Uterus (tissue), 4 donors: ENCODE measurements at places on chromosomes 13 and 19. TPM values are rescaled to one million over a fixed set of nuclear protein-coding genes. Genes with fewer than 3 reads are reported as not detected.

The LPAR6 gene
- total RNA-seq = 42.4 TPM

The RNF17 gene
- total RNA-seq = 0.49 TPM

The MYO16 gene
- not detected for total RNA-seq

The NAPSA gene
- total RNA-seq = 1.4 TPM

The IGFL3 gene
- total RNA-seq = not detected

The PROZ gene
- total RNA-seq = not detected

The SPATA13 gene
- 47.4 TPM for total RNA-seq

The MCEMP1 gene
- not detected for total RNA-seq

The B3GNT3 gene
- not detected for total RNA-seq

The PRTN3 gene
- not detected for total RNA-seq

The ZNF665 gene
- total RNA-seq = 14.2 TPM

The PSG3 gene
- not detected for total RNA-seq

The ZNF264 gene
- 61.4 TPM for total RNA-seq

The PTH2 gene
- not detected for total RNA-seq

The WTIP gene
- 38.0 TPM for total RNA-seq

The NDFIP2 gene
- total RNA-seq = 5.1 TPM

GRCh38 chr19:41373993-41374392 lies 2.3 kb upstream of the TMEM91 start:
- DNase-seq = peak; percentile 87

DNA sequence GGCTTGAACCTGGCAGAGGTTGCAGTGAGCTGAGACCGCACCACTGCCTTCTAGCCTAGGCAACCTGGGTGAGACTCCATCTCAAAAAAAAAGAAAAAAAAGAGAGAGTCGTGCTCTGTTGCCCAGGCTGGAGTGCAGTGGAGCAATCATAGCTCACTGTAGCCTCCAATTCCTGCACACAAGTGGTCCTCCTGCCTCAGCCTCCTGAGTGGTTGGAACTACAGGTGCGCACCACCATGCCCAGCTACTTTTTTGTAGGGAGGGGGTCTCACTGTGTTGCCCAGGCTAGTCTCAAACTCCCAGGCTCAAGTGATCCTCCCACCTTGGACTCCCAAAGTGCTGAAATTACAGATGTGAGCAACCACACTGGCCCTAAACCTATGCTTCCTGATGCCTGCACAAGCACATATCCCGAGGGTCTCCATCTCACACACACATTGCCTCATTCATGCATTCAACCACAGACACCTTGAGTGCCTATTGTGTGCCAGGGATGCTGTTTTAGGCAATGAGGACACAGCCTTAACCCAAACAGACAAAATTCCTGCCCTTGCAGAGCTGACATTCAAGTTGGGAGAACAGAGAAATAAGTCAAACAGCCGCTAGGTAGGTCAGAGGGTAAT lies 2.2 kb downstream of the ANGPTL6 start:
- DNase-seq = no peak

- no peak for DNase-seq
These were observed 350.9 kb downstream of the SUCLA2 start for GRCh38 chr13:47650209-47650608.

GRCh38 chr13:73399347-73400216 lies 340.8 kb downstream of the KLF5 start:
- DNase-seq = no peak

DNA sequence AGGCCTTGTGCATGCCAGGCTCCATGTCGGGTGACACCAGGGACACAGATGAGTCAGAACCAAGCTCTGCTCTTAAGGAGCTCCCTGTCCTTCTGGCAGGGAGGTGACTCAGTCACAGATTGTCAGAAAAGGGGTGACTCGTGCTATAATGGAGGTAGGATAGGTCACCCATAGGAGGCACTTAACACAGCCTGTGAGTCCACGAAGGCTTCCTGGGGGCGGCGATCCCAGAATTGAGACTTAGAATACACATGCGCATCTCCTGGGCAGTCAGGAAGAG lies 19.6 kb downstream of the FUZ start:
- no peak for DNase-seq

GRCh38 chr19:18145391-18145999 lies 7.5 kb upstream of the PIK3R2 start:
- DNase-seq = no peak

DNA sequence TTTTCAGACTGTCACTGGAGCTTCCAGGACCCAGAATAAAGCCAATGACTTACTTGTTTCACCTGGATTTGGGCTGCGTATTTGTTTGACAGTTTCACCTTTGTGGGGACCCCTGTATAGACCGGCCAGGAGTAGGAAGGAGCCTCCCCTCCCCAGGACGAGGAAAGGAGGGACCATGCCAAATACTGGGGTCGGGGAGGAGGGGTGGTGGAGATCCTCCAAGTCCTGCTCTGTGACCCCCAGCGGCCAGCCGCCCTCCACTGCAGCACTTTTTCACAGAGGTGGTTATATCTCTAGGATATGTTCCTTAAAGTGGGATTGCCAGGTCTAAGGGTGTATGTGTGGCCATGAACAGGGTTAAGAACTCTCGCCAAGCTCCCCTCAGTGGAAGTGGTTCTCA lies 25.7 kb upstream of the ZNF492 start:
- DNase-seq = no peak

GRCh38 chr13:26529441-26529840 lies 28.0 kb upstream of the WASF3 start:
- DNase-seq = no peak

- DNase-seq = no peak
These were observed 4.0 kb upstream of the IRGC start for GRCh38 chr19:43711751-43712355.

GRCh38 chr13:44904967-44905366 lies 84.3 kb downstream of the NUFIP1 start:
- peak; percentile 75 for DNase-seq

DNA sequence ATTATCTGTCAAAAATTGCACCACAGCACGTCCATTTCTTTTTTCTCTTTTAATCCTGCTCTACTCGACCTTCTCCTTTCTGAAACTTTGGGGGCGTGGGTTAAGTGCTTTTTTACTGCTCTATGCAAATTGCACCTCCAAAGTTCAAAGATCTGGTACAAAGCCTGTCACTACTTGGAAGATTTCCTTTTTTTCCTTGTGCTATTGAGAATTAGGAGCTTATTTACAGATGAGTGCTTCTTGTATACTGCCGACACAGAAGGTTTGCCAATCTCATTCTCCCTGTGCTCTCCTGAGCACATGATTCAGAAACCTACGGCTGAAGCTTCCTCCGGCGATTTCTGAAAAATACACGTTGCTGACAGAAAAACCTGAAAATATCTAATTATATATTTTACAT lies 94.8 kb downstream of the TEX29 start:
- DNase-seq = no peak

GRCh38 chr13:43786472-43786765 lies 353 bp downstream of the ENOX1 start:
- DNase-seq = no peak

- no peak for DNase-seq
These were observed 5.9 kb downstream of the DAND5 start for GRCh38 chr19:12975221-12975741.

GRCh38 chr13:43487461-43487860 lies 299.3 kb downstream of the ENOX1 start:
- DNase-seq = no peak

DNA sequence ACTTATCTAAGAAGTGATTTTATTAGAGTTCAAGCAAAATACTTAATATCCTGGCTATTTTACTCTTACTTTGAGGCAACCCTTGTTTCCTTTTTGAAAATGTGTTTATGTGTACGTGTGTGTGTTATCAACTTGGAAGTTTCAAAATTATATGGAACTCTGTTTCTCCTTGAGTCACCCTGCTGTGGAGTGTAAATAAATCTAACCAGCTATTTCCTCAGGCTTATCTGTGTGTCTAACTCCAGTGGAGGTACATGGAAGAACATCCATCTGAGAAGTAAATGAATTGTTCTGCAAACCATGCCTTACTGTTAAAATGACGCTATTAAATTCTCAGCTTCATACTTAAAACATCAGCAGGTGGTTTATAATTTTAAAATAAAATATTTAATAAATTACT lies 583.4 kb upstream of the SLITRK5 start:
- no peak for DNase-seq

- DNase-seq = no peak
These were observed 65.3 kb upstream of the MCF2L start for GRCh38 chr13:112903606-112904195.

DNA sequence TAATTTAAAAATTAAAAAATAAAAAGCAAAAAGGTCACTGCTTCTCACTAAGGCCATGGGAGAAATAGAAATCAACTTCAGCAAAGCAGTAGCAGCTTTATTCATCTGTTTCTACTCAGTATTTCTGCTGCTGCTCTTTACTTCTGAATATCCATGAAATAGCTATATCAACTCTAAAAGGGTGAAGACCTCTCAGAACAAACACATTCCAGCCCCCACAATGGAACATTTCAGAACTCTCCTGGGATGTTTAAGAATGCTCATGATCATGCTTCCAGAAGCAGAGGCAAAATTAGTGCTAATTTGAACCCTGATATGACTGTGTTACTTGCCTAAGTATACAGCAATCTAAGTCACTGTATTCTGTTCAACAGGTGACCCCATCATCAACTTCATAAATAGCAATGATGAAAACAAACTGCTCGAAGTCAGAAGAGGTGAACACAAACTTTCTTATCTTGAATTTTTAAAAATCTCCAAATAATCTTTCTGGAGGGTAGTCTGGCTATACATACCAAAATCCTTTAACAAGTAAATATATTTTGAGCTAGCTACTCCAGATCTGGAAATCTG lies 29.6 kb upstream of the DOCK9 start:
- DNase-seq = no peak

GRCh38 chr13:100811928-100812327 lies 137.3 kb upstream of the TMTC4 start:
- DNase-seq = no peak

DNA sequence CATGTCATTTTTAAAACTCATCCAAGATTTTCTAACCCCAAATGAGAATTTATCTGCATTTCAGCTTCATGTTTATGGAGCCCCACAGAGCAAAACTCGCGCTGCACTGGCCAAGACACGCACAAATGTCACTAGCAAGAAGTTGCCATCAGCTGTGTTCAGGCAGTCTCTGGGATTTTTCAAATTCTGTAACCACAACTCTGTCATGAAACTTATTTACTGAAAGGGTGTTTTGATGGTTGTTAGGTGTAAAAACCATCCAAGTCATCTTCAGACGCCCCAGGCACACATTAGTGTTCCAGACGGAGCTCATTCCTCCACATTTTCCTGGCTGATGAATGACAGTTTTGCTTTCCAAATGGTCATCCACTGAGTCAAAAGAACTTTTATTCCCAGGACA lies 63.4 kb downstream of the SLC7A1 start:
- DNase-seq = no peak

DNA sequence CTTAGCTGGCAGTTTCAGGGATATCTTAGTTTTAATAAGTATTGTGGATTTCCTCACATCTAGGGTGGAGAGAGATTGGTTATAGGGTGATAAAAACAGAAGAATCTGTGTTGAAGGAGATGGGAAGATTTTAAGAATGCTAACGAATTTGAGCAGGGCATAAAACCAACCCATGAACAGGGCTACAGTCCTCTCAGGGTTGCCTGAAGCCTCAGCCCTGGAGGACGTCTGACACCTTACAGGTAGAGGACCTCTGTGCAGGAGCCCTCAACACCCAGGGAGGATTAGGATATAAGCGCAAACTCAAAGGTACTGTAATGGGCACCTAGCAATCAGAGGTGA lies 461 bp upstream of the WASF3 start:
- DNase-seq = no peak

GRCh38 chr19:48297975-48298374 lies 27.4 kb upstream of the EMP3 start:
- DNase-seq = no peak

DNA sequence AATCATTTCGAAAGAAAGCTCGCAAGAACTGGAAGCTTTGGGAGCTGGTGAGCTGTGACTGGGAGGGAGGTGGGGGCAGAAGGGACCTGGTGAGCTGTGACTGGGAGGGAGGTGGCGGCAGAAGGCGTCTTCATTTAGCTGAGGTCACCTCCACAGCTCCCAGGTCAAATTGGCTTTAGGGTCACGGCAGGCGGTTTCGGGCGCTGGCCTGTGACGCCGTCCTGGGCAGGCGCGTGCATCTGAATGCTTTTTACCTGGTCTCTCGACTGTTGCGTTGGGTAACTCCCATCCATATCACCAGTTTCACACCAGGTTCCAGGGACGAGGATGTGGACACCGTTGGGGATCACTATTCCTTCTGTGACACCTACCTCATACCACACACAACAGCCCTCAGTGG lies 29.2 kb downstream of the C2CD4C start:
- no peak for DNase-seq

DNA sequence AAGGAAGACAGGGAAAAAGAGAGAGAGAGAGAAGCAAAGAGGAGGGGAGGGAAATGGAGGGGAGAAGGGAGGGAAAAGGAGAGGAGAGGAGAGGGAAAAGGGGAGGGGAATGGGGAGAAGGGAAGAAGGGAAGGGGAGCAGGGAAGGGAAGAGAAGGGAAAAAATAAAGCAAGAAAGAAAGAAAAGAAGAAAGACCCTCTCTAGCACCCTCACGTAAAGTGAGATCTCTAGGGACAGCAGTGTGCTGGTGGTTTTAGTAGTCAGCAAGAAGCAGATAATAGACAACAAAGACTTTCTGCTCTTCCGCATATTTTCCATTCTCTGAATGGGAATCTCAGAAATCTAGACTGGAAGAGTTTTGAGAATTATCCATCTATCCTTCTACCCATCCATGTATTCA lies 201.8 kb upstream of the RFC3 start:
- no peak for DNase-seq

DNA sequence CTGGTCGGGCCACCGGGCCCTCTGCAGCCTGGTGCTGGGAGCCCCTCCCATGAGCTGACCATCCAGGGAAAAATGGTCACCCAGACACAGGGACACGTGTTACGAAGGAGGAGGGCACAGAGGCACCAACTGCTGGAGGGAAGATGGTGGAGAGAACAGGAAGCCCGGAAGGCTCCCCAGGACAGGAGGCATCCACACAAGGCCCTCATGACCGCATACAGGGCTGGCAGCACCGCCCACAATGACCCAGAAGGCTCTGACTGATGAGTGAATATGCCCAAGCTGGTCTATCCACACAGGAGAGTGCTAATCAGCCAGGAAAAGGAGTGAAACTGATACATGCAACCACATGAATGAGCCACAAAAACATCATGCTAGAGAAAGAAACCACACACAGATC lies 14.0 kb upstream of the TMEM86B start:
- DNase-seq = no peak

- peak; percentile 22 for DNase-seq
These were observed 251.4 kb downstream of the RGCC start for GRCh38 chr13:41708713-41709112.
